ENCODE measurements at places on chromosomes 1 and 21. TPM values are rescaled to one million over a fixed set of nuclear protein-coding genes. Genes with fewer than 3 reads are reported as not detected.

- DNase-seq: no peak
Observed at GRCh38 chr1:76090283-76091203, 16.0 kb downstream of the ST6GALNAC3 start.

DNA sequence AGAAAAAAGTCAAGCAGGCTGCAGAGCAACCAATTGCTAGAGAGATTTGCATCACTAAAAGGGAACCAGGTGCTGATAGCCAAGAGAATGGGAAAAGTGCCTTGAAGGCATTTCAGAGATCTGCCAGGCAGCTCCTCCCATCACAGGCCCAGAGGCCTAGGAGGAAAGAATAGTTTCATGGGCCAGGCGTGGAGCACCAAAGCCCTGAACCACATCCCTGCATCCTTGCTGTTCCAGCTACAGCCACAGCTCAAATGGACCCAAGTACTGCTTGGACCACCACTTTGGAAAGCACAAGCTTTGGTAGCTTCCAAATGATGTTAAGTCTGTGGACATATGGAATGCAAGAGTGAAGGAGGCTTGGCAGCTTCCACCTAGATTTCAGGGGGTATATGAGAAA is 29.7 kb upstream of the ZSWIM5 start:
- no peak for DNase-seq

GRCh38 chr1:97674517-97674916 is 246.3 kb downstream of the DPYD start:
- no peak for DNase-seq

GRCh38 chr1:204139952-204140351 is 11.9 kb downstream of the ETNK2 start:
- no peak for DNase-seq

- DNase-seq: peak; percentile 56
Observed at GRCh38 chr21:41369105-41369919, 7.5 kb downstream of the MX2 start.

DNA sequence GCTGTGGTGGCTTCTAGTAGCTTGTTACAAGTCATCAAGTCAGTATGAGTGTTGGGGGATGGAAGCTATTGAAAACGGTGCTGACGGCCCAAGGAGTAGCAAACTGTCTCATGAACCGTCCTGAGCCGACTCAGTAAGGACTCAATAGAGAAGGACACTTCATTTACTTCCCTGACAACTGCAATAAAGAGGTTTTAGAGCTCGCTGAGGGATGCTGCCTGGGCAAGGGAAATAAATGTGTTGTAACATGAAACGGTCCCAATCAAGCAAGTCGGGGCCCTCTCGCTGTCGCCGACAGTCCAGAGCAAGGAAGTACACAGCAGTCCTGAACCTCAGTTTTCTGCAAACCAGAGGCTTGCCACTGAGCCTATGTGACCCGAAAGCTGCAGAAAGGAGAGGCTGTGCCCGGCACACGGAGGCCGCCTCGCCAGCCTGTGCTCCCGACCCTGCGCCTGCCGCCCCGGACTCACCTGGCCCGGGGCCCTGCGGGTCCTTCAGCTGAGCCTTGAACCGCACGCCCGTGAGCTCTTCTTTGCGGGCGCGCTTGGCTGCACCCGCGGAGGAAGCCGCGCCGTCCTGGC is 423 bp downstream of the URB1 start:
- no peak for DNase-seq

- DNase-seq: no peak
Observed at GRCh38 chr1:184296466-184297243, 90.2 kb upstream of the C1orf21 start.

DNA sequence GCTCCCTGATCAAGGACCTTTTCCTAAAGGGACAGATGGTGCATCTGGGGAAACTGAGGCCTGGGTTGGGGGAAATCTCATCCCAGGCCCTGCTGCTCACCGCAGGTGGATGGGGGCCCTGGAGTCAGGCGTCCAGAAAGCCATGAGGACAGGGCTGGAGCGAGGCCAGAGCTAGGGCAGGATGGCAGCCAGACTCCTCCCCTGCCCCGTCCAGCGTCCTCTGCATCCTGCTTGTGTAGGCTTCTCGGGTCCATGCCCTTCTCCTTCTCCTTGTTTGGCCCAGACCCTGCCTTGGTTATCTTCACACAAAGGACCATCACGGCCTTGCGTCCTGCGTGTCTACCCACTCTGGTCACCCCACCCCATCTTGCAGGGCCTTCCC is 43.0 kb downstream of the TRIM11 start:
- no peak for DNase-seq

DNA sequence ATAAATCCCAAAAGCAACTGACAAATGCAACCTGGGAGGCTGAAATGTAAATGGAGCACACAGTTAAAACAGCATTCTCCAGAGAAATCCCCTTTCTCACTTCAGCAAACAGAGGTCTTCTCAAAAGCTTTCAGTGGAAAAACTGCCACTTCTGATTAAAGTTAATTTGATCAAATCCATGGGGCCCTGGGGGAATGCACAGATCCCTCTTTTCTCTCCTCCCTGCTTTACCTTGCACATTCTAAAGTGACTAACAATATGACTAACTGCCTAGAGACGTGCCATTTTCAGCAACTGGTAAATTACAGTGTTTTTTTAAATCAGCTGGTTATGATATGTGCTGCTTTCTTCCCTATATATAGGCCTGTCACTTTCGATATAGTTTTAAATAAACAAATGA is 142.5 kb downstream of the RERE start:
- DNase-seq: no peak

DNA sequence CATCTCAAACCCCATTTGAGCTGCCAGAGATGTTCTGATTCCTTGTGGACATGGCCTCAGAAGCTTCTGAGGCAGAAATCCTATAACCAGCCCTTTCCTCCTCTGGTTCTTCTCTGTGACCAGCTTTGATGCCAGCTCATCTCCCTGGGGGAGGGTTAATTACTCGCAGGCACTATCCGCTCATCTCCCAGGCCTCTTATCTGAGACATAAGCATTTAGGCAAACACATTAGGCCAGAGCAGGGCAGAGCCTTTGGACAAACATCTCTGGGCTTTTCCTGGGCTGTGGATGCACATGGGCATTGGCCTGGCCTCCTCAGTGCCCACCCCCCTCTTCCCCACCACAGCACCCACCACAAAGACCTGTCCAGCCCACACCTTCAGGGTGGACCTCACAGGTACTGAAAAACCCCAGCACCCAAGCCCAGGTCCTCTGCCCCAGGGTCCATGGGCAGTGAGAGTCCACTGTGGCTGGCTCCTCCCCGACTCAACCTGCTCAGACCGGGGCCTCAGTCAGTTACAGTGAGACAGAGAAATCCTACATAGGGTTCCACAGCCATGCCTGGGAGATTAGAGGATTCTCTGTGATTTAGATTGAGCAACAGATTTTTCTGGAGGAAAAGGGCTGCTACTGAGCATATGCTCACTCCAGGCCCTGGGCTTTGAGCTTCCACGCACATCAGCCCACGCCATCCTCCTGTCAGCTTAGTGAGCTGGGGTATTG is 26.9 kb downstream of the IGSF21 start:
- no peak for DNase-seq

GRCh38 chr1:245079021-245079609 is 75.7 kb upstream of the KIF26B start:
- DNase-seq: no peak

DNA sequence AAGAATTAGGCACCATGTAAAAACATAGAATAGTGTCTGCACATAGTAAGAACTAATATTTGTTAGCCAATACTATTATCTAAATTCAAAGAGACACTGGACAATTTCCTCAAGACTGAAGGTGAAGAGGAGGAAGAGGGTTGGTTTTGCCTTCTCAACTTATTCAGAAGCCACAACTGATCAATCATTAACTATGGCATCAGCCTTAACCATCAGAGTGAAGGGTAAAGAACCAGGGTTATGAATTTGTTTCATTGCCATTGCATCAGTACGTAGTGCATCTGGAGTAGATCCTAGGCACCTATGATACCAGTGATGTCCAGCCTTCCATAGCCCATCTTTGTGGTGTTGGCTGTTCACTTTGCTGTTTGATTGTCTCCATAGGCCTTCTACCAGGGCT is 421.7 kb upstream of the DEPDC1 start:
- DNase-seq: no peak

- no peak for DNase-seq
Observed at GRCh38 chr1:198316546-198317100, 159.8 kb downstream of the NEK7 start.

- DNase-seq: no peak
Observed at GRCh38 chr1:153945795-153946621, 510 bp downstream of the DENND4B start.

DNA sequence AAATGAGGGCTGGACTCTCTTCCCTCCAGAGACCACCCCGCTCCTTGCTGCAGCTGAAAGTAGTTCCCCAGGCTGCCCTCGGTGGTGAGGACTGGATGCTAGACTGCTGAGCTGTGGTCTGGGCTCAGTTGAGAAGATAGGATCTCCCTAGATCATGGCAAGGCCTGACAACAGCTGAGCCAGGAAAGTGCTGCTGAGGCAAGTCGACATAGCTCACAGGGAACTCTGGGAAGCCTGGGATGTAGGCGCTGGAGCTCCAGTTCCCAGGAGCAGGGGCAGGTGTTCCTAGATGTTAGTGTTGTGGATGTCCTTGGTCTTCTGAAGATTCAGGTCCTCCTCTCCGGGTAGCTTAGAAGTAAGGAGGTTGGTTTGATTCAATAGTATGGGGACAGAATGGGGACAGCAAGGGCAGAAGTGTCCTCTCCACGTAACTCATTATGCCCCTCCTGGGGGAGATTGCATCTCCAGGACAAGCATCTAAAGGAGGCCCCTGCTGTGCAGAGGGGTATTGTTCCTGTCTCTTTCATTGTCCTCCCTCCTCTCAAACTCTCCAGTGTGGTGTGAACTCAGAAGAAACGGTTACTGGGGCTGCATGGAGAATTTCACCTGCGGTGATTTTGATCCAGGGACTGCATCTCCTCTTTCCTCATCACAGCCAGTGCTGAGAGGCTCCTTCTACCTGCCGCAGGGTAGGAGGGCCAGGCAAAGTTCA is 3.7 kb downstream of the CYB561D1 start:
- no peak for DNase-seq

- no peak for DNase-seq
Observed at GRCh38 chr1:162133566-162133965, 64.1 kb downstream of the NOS1AP start.

The ST6GALNAC3 gene
- 1.8 TPM for total RNA-seq

The RBP7 gene
- total RNA-seq: 4.2 TPM

The SELL gene
- 136 TPM for total RNA-seq

The PTPN7 gene
- total RNA-seq: 114 TPM

The TDRD10 gene
- 0.47 TPM for total RNA-seq

The SPRR2A gene
- total RNA-seq: 0.28 TPM

The KRTAP10-2 gene
- not detected for total RNA-seq

The IFNLR1 gene
- 0.66 TPM for total RNA-seq

Measured in thymus (tissue), 14 donors.